Activated T-helper 17 cell treated with anti-CD3 and anti-CD28 coated beads, Interleukin-2, amount 50 U/mL, for 72 hours (primary cell): ENCODE measurements at places on chromosomes 2 and 18. TPM values are rescaled to one million over a fixed set of nuclear protein-coding genes. Genes with fewer than 3 reads are reported as not detected.

GRCh38 chr2:28492282-28492681 is 3.6 kb upstream of the PLB1 start:
- ATAC-seq: no peak

GRCh38 chr18:6482198-6482977 is 67.7 kb upstream of the L3MBTL4 start:
- no peak for ATAC-seq

DNA sequence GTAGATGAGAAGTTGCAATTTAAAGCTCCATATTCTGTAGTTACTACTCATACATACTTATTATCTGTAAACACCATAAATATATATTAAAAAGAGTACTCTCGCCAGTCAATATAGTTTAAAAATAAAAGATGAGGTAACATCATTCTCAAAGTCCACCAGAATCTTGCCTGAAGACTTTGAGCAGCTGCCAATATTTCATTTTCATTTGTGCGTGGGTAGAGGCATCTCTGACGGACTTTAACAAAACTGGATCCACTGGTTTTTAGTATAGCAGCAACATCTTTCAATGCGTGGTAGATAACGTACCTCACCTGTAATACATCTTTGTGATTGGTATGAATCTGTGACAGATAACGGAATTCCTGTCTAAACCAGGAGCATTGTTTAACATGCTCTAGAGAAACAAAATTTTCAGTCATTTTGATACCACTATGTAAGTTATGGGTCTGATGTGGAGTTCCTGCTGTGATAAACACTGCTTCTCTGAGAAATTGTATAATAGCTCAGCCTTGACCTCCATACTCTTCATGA is 45.0 kb downstream of the WDR75 start:
- ATAC-seq: no peak

DNA sequence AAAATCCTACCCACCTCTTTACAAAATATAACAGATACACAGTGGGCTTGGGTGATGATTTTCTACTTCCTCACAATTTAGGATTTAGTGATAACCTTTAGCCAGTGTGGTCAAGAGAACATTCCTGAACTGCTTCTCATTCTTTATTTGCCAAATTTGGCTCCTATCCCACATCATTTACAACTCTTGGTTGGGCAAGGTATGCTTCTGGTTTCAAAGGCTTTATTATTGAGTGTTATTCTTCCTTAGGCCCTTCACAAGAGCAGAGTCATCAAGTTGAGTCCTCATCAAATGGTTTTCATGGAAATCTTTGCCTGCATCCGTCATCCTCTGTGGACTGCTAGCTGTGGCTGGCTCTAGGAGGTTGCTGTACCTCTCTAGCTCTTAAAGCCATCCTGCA is 472.0 kb upstream of the ETAA1 start:
- ATAC-seq: no peak

DNA sequence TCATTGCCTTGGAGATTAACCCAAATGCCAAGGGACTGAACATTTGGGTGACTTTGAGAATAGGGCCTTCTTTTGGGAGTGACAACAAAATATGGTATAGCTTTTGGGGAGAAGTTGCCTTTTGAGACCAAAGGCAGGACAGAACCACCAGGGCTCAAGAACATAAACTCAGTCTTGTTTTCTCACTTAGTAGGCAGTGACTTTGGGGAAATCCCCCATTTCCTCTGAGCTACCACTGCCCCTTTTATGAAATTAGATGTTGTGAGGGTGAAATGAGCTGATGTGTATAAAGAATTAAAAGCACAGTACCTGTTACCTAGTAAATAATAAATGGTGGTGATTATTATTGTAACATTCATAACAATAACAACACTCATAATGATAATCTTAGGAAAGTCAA is 36.5 kb downstream of the GPD2 start:
- ATAC-seq: peak; percentile 47

DNA sequence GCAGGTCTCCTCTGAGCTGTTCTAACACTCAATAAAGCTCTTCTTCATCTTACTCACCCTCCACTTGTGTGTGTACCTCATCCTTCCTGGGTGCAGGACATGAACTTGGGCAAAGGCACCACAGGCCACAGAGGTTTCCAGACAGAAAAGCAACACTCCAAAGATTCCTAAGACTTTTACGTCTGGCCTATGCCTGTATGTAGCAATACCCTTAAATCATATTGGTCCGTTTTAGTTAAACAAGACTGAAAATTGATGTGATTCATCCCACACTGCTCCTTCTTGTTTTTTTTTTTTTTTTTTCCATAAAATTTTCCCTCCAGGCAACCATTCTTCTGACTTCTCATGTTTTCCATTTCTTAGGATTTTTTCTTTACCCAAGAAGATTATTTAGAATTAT is 404.3 kb downstream of the PID1 start:
- ATAC-seq: no peak

DNA sequence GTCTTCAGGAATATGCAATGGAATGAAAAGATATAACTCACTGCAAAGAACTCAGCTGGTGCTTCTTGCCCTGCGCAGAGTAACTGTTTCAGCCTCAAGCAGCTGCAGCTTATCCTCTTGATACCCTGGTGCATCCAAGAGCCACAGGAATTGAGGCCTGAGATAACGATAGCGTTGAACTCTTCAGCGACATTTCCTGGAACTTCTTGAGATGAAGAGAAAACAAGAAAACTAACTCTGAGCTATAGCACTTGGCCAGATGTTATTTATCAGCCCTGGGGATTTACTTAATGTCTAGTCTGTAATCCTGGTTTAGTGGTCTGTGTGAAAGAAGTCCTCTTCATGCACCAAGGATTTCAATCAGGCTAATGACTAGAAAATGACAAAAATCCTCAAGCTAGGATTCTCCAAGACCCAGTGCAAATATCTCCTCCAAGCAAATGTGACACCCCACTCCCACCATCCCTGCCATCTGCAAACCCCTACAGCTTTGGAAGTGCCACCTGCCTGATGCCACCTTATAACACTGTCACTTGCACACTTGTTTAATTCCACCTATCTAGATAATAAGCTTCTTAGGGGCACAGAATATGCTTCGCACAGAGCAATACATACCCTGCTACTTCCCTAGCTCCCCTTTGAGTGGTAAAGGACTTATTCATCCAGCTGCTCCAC is 40.6 kb downstream of the EHD3 start:
- no peak for ATAC-seq

DNA sequence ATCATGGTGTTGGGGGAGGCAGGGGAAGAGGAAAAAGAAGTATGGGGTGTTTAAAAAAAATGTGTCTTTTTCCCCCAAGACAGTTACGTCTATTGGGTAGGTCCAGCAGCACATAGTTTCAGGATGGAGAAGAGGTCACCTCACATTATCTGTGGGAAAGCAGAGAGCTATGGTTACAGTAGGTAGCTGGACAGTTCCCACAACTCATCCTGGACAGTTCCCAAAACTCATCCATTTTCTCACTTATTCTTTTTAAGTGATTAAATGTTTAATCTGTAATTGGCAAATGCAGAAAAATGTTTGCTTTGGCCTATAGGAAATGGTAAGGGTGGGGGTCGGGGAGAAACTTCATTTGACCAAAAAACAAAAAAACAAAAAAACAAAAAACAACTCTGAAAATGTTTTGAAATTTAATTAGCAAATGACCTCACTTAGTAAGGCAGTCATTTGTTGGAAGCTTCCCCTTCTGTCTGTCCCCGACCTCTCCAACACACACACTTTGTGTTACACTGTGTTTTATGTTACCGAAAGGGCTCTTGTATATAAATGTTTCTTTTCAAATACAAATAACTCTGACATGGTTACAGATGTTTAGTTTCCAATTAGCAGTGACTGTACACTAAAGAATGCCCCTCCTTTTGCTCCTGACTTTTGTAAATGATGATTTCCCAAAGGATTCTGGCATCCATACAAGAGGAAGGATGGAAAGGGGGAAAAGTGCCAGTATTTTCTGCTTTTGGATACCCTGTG is 173.3 kb upstream of the ZFP36L2 start:
- ATAC-seq: no peak

DNA sequence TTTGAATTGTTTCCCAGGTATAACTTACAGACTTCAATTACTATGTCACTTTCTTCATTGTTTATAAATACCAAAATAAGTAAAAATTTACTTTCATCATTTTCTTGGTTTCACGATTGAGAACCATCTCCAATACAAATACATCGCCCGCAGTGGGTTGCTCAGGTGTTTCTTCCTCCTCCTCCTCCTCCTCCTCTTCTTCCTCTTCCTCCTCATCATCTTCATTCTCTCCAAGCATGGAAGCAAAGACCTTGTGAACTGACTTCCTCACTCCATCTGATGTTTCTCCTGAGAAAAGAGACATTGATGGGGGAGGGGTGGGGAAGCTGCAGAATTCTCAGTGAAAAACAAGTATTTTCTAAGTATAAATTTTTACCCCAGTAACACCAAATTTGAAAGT is 6.6 kb downstream of the GTF3C3 start:
- ATAC-seq: no peak

DNA sequence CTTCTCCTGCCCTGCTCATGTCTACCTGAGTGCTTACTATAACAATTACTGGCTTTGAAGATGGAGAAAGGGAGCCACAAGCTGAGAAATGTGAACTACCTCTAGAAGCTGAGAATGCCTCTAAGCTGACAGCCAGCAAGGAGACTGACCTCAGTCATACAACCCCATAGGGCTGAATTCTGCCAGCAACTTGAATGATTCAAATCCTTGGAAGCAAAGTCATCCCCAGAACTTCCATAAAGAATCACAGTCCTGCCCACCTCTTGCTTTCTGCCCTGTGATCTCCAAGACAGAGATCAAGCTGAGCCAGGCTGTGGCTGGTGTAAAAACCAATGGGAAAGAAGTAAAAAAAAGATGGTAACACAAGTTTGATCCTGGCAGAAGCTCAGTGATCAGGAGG is 288.2 kb upstream of the SPHKAP start:
- no peak for ATAC-seq

- no peak for ATAC-seq
These were observed 11.3 kb downstream of the SIX2 start for GRCh38 chr2:44997963-44998362.

DNA sequence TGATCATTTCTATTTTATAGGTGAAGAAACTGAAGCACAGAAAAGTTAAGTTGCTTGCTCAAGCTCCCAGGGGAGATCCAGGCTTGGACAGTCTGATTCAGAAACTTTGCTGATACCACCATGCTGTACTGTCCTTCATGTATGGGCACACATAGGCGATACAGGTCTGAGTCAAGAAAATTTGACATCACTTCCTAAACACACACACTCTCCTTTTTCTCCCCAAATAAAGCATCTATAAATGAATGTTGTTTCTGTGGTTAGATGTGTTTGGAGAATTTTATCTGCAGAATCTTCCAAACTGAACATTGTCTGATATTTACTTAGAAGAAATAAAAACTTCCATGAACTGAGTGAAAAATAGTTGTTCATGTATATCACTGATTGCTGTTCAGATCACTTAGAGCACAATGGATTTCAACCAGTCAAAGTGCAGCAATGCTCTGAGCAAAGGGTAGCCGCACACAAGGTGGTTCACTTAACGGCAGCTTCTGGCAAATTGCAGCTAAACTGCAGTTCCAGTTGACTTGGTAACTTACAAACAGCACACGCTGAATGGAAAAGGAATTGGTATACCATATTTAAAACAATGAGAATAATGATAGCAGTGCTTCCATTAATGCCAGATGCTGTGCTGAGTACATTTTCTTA is 10.0 kb upstream of the AGFG1 start:
- ATAC-seq: no peak

DNA sequence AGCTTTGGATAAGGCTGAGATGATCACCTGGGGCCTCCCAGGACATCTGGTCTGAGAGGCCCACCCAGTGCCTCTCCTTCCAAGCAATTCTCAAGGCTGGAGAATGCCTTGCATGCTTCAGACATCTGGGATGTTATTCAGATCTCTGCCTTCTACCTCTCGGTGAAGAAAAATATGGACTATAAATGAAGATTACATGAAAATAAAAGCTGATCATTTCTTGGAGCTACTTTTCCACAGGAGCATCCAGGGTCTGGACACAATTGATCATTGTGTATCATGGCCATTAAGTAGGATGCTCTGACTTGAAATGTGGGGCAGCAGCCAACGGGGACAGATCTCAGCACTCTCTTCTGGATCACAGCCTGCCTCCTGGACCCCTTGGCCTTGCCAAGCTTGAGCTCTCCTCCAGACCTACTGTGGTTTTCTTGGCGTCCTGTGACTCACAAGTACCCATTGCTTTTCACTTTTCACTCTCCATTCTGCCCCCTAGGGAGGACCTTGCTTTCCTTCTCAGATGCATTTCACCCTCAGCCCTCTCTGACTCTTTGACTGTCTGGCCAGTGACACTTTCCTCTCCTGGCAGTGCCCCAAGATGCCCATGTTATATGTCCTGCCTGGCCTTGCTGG is 203.1 kb downstream of the INSIG2 start:
- ATAC-seq: no peak

- ATAC-seq: no peak
These were observed 235.8 kb downstream of the MREG start for GRCh38 chr2:215777465-215778044.

GRCh38 chr2:239548965-239549595 is 148.3 kb upstream of the HDAC4 start:
- ATAC-seq: no peak

DNA sequence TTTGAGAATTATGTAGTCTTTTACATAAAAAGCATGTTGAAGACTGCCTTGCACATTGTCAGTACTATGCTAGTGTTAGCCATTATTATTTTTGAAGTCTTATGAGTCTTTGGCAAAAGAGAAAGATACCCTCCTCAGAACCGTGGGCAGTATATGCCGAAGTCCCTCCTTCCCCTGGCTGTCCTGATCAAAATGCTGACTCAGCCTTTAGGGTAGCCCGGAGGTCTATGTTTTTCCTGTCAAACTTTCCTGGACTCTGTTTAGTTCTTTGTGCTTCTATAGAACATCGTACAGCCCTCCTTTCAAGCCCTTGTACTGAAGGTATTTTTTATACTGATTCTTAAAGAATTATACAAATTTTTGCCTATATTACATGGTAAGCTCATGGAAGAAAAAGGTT is 264.7 kb upstream of the ATP5MC3 start:
- ATAC-seq: no peak

DNA sequence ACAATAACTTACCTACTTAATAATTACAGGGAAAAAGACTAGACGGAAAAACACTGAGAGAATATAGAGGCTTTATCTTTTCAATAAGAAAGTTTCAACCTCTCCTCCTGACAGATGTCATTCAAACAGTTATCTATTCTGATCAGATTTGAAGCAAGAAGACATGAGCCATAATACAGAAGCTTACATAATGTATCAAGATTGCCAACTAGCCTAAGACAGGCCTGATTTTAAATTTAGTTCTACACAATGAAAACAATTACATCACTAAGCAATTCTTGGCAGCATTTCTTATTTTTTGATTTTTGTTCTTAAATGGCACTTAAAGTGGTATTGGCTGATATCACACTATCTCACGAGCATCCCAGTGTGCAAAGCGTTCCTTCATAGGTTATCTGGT is 41.6 kb downstream of the GPR155 start:
- ATAC-seq: no peak

The TACR1 gene
- not detected for total RNA-seq

The EVX2 gene
- total RNA-seq: not detected

The LYPD6 gene
- total RNA-seq: not detected

The BCL11A gene
- 0.90 TPM for total RNA-seq

The CPLX4 gene
- total RNA-seq: not detected

The ELOA2 gene
- total RNA-seq: not detected

The CNDP1 gene
- total RNA-seq: 0.26 TPM

The ANKRD30B gene
- total RNA-seq: not detected

The DUSP28 gene
- 8.3 TPM for total RNA-seq

The RAB6D gene
- total RNA-seq: not detected
